Iris pigment epithelial cell (primary cell): ENCODE measurements at places on chromosomes 7 and 10.

DNA sequence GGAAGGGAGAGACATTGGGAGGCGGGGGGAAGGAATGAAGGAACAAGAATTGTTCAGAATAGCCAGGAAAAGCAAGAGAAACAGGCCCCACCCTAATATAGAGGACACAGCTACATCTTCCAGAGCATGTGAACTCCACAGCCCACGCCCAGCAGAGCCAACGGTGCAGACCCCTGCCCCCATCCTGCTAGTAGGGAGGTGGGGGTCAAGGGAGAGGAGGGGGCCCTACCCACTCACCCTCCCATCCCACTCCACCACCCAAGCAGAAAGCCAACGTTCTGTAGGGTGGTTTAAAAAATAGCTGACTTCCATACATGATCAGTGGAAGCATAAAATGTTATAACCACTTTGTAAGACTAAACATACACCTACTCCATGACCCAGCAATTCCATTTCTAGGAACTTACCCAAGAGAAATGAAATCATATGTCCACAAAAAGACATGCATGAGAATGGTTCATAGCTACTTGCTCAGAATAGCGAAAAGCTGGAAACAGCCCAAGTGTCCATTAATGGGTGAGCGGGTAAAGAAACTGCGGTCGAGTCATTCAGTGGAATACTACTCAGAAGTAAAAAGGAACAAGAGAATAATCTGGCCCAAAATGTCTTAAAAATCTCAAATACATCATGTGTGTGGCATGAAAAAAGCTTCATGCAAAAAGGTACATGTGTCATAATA is 31.8 kb downstream of the CTBP2 start:
- DNase-seq = no peak

DNA sequence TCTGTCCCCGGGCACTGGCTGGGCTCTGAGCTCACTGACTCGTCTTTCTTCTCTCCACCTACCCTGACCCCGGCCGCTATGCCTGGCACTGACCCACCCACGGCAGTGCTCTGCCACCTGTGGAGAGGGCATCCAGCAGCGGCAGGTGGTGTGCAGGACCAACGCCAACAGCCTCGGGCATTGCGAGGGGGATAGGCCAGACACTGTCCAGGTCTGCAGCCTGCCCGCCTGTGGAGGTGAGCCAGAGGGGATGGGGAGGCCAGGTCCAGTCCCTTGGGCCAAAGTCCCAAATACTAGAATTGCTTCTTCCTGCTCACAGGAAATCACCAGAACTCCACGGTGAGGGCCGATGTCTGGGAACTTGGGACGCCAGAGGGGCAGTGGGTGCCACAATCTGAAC is 27.3 kb downstream of the TBATA start:
- no peak for DNase-seq

GRCh38 chr7:145269418-145270161 is 433.7 kb upstream of the TPK1 start:
- DNase-seq = peak; percentile 10

GRCh38 chr10:52213321-52213752 is 100.7 kb upstream of the DKK1 start:
- DNase-seq = peak; percentile 31

DNA sequence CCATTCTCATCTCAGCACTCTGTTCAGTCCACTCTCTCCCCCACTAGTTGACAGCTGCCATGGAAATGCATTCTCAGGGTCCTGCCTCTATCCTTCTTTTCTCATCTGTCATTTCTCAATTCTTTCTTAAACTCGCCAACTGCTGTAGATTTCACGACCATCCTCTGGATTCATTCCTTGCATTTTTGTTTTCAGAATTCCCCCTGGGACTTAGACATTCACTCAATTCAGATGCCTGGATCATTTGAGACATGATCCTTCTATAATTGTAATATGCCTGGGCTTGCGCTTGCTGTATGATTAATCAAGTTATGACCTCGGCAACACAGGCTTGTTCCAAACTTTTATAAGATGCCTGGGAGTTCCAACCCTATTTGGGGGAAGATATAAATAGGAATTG is 104.5 kb downstream of the RAB11FIP2 start:
- DNase-seq = no peak

GRCh38 chr7:135792363-135792668 is 43.7 kb upstream of the FAM180A start:
- DNase-seq = no peak

DNA sequence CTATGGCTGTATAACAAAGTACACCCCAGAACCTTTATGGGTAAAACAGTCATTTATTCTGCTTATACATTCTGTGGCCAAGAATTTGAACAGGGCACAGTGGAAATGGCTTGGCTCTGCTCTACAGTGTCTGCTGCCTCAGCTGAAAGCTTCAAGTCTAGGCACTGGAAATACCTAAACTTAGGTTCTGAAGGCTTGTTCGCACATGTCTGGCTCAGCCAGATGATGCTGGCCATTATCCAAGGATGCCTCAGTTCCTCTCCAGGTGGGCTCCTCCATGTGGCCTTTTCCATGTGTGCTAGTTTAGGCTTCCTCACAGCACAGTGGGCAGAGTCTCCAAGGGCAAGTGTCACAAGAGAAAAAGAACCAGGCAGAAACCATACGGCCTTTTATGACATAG is 76.8 kb downstream of the RALA start:
- no peak for DNase-seq

DNA sequence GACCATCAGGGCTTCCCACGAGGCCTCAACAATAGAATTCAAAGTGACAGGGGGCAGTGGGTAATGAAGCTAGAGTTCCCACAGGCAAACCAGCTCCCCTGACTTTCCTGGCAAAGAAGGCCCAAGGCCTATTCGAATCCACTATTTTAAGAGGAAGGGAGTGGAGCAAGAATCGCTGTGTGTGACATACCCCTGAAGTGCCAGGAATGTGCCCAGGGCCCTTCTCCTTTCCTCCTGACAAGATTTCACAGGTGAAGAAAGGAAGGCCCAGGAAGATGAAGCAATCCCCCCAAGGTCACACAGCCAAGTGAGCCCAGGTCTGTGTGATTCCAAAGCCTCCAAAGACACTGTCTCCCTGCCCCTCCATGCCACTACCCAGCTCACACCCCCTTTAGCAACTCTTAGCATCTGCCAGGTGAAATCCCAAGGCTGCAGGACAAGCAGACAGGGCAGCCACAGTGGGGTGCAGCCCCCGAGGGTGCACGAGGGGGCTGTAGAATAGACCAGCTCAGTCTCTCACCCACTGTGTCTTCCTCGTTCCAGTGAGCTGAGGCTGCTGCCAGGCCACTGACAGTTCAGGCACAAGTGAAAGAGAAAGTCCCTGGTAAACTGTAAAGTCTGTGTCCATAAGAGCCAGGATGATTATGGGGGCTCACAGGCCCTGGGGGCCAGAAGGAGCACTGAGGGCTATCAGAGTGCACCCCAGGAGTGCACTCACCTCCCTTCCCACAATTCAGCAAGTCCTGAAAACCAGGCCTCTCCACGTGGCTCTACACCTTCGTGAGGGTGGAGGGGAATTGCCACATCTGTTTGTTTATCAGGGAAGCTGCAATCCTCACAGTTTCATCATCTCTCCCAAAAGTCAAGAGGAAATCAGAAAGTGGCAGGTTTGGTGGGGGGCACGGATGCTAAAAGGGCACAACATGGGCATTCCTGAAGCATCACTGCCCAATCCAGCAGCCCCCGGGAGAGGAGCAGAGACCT is 70.8 kb upstream of the ZMIZ1 start:
- DNase-seq = no peak

DNA sequence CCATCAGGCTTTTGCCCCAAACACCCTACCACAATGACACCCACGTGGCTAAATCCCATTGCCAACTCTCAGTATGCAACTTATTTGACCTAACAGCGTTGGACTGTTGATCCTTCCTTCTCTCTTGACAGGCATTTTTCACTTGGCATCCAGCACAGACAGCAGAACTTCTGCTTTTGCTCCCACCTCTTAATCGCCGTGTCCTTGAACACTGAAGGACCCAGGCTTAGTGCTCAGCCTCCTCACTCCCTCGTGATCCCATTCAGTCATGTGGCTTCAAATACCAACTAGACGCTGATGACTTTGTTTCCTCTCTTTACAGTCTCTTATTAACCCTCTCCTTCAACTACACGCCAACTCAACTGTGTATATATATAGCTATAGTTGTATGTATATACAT is 25.0 kb downstream of the ZFAND2A start:
- no peak for DNase-seq

- DNase-seq = peak; percentile 67
Observed at GRCh38 chr10:5811387-5811821, 1.8 kb downstream of the GDI2 start.

DNA sequence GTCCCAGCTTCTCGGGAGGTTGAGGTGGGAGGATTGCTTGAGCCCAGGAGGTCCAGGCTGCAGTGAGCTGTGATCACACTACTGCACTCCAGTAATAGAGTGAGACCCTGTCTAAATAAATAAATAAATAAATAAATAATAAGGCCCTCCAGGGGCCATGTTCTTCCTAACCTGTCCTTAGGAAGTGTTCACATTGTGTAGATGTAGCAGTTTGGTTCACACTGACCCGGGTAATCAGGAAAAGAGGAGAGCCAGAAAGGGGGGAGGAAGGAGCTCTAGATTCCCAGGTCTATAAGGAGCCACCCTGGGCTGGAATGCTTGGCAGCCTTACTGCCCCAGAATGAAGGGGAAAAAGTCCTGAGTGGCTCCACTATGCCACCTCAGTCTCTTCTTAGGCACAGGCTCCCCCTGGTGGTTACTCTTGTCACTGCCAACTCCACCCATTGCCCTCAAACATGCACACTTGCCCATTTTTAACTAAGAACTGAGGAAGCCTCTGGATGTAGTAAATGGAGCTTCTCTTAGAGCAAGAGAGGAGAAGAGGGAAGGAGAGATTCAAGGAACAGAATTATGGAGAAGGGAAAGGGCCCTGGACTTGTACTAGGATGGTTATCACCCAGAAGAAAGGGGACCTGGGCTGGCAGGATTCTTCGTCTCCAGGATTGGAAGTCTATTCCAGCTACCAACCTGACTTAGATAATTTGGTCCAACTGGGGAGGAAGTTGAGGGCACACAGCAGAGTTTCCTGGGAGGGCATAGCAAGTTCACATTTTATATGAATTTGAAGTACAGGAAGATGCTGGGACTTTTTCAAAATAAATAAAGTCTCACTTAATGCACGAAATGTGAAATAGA is 7.8 kb downstream of the HPS6 start:
- peak; percentile 71 for DNase-seq

DNA sequence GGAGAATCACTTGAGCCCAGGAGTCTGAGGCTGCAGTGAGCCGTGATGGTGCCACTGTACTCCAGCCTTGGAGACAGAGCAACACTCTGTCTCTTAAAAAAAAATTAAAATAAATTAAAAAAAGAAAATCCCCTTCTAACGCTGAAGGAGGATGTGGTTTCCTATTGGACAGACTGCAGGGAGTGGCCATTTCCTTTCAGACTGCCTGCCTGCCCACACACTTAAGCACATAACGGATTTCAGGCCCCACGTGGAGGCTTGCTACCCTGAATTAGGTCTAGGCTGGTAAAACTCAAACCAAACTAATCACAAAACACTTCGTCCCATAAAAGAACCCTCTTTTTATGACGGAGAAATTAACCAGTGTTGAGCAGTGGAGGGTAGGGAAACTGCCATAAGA is 34.0 kb downstream of the GATA3 start:
- no peak for DNase-seq

- DNase-seq = no peak
Observed at GRCh38 chr7:20504060-20504459, 111.4 kb upstream of the ABCB5 start.

DNA sequence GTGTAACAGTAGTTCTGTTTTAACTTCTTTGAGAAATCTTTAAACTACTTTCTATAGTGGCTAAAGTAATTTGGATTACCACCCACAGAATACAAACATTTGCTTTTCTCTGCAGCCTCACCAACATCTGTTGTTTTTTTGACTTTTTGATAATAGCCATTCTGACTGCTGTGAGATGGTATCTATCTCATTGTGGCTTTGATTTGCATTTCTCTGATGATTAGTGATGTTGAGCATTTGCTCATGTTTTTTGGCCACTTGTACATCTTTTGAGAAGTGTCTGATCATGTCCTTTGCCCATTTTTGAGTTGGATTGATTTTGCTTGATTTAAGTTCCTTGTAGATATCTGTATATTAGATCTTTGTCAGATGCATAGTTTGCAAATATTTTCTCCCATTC is 66.7 kb downstream of the RNF133 start:
- DNase-seq = no peak

DNA sequence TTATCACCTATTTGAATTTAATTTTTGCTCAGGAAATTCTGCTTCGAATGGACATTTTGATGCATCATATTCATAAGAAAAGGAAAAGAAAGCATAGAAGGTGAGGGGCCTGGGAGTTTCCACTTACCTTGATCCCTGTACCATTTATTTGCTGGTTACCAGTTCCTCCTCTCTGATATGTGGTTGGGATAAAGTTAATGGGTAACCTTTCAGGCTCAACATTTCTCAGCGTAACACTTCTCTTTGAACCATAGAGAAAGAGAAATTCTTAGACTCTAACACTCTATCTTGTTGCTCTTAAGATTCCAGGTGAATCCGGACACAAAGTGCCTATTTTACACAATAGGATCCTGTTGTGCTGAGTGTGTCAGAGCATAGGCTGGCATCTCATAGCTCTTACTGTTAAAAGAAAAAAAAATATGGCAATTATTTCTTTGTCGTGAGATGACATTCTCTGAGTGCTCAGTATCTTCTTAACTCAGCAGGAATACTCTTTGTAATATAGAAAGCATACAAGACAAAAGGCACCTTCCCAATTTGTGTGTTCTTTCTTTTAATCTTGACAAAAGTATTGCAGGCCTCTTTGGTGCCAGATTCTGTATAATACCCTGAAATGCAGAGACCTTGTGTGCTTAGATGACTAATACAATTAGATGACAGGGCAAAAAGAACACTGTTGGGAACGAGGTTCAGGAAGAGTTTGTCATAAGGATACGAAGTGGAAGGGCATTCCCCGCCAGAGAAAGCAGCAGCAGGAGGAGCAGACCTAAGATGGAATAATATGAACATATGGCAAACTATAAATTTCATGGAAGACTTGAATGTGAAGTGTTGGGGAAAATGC is 689.6 kb downstream of the NRG3 start:
- no peak for DNase-seq

GRCh38 chr7:112411186-112411795 is 39.0 kb upstream of the IFRD1 start:
- DNase-seq = peak; percentile 60

DNA sequence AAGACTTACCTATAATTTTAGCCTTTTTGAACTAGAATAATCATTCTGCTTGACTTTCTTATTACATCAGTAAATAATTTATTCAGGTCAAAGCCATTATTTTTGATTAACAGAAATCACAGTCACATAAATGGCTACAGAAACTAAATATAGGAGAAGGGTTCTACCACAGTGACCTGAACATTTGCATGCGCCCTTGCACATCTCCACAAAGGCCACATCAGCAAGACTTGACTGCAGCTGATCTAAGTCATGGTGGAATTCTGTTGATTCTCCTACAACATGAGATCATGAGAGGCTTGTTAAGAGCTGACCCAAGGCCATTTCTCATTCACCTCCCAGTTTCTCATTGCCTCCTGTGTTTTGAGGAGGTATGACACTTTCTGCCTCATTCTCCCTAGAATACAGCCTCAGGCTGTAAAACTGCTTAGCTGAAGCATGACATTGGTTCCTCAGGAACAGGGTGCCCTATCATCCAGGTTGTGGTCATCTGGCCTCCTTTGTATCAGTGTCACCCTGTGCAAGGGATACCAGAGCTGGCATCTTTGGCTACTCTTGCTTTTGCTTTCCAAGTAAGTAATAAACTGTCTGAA is 6.7 kb upstream of the IMMP2L start:
- DNase-seq = no peak

GRCh38 chr10:33556620-33557019 is 222.2 kb upstream of the NRP1 start:
- no peak for DNase-seq

GRCh38 chr10:9957351-9957750 is 1060.3 kb upstream of the CELF2 start:
- DNase-seq = peak; percentile 88

GRCh38 chr10:30751678-30752331 is 122.3 kb upstream of the LYZL2 start:
- DNase-seq = peak; percentile 78
